ENCODE measurements at places on chromosomes 1 and 21.

DNA sequence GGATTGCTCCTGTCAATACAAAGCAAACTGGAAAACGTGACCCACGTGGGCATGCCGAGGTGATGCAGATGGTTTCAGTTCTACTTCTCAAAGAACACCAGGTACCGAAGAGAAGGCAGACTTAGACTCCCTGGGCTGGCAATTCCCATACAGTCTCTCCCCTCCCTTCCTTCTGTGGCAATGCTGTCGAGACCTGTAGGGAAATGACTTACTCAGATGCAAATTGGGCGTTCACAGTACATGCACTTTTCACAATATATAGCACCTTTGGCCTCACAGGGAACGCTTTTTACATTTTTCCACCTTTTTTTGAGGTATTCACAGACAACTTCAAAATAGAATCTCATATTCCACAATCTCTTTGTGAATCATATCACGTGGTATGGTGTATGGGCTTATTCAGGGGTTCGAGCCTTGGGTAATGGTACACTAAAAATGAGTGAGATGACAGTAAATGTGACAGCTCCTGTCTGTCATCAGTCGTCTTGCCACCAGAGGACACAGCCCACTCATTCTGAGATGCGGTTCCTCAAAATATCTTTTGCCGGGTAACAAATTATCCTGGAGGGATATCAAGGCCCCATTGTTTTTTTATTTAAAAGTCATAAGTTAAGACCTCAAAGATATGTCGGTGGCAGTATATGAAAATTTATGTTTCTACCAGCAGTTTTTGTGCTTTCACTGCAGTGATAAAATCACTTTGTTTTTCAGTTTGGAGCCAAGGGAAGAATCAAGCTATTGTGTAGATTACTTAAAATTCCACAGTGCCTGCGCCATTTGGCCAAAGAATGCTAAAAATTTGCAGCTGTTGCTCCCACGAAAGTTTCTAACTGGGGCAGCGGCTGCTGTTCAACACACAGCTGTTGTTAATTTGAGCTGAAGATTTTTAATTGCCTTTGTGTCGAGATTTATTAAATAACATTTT is 168.4 kb downstream of the ZZZ3 start:
- peak; percentile 88 for DNase-seq

DNA sequence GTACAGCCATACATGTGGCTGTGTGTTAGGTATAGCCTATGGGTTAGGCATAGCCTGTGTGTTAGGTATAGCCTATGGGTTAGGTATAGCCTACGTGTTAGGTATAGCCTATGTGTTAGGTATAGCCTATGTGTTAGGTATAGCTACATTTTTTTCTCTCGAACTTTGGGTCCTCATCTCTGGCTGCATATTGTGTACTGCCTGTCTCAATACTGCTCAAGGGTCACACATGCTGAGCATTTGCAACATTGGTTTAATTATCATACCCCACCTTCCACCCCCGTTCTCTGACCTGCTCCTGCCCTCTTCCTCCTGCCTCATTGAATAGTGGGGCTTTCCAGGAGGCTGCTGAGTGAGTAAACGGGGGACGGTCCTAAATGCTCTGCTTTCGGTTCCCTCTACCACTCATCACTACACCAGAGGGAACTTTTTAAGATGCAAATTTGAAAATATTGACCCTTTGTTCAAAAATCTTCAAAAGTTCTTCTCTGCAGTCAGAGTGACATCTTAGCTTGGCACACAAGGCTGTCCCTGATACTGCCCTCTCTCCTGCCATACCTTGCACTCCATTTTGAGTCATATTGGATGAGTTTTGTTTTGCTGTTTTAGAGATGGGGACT is 17.8 kb downstream of the OR2B11 start:
- no peak for DNase-seq

GRCh38 chr1:39900662-39901463 is 854 bp downstream of the MYCL start:
- peak; percentile 64 for DNase-seq

- DNase-seq = no peak
These were observed 6.0 kb downstream of the RAVER2 start for GRCh38 chr1:64750875-64751274.

DNA sequence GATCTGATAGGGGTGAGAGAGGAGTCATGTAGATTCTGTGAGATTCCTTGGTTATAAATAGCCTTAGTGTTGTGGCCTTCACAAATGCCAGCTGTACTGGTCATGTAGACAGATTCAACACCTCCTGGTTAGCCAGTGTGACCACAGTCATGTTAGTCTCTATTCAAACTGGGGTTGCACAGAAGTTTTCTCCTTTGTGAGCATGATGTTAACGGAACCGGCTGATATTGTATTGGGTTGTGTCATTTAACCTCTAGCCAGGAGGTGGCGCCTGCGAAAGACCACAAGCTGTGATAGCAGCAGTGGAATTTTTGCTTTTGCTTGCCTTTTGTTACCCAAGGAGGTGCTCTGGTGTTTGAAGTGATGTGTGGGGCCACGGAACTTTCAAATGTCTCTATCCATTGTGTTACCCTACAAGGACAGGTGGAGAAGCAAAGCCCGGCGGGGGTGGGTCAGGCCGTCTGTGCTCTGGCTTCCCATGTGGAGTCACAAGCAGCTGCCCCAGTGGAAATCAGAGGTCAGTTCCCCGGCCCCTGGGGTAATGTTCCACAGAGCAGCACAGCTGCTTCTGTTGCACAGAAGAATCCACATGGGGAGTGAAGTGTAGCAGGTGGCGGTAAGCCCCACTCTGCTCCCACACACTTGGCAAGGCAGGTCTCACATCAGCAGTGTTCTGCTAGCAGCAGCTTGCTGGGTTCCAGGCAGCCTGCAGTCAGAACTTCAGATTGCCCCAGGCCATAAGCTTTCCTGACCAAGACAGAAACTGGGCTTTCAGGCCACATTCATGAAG is 112.6 kb downstream of the ADAMTS1 start:
- peak; percentile 100 for DNase-seq

DNA sequence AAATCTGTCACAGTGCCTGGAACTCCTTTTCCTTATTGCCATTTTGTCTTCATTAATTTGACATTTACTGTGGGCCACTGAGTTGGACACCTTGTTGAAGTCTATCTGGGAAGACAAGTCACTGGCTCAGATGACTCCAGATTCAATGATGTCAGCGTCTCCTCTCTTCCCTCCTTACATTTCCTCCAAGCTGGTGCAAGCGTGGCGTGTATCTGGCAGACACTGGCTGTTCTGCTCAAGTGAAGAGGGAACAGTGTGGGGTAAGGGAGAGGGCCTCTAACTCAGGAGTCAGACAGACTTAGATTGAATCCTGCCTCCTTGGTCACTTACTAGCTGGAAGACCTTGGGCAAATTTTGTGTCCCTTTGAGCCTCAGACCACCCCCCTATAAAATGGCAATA is 8.7 kb upstream of the ZNF691 start:
- no peak for DNase-seq

- no peak for DNase-seq
These were observed 59.8 kb upstream of the ARTN start for GRCh38 chr1:43873851-43874250.

- no peak for DNase-seq
These were observed 141.4 kb downstream of the PLPP3 start for GRCh38 chr1:56437959-56438358.

- DNase-seq = no peak
These were observed 5.0 kb downstream of the SELP start for GRCh38 chr1:169624912-169625311.

DNA sequence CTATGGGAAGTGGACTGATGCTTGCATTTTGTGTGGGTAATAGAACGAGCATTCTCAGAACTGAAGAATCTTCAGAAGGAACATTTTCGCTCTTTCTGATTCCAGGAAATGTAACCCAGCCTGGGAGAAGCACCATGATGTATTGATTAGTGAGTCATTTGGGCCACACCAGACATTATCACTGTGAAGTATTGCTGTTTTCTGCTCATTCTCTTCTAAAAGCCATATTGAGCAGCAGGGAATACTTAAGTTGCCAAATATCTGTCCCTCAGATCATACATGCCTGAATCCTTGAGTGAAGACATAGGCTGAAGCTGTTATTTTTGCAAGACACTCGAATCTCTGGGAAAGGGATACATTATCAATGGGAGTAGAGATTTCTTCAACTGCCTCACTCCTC is 213.1 kb downstream of the PCP4 start:
- DNase-seq = no peak

GRCh38 chr1:108050158-108050557 is 85.2 kb upstream of the VAV3 start:
- DNase-seq = no peak

GRCh38 chr1:65176056-65176450 is 28.1 kb downstream of the AK4 start:
- no peak for DNase-seq

DNA sequence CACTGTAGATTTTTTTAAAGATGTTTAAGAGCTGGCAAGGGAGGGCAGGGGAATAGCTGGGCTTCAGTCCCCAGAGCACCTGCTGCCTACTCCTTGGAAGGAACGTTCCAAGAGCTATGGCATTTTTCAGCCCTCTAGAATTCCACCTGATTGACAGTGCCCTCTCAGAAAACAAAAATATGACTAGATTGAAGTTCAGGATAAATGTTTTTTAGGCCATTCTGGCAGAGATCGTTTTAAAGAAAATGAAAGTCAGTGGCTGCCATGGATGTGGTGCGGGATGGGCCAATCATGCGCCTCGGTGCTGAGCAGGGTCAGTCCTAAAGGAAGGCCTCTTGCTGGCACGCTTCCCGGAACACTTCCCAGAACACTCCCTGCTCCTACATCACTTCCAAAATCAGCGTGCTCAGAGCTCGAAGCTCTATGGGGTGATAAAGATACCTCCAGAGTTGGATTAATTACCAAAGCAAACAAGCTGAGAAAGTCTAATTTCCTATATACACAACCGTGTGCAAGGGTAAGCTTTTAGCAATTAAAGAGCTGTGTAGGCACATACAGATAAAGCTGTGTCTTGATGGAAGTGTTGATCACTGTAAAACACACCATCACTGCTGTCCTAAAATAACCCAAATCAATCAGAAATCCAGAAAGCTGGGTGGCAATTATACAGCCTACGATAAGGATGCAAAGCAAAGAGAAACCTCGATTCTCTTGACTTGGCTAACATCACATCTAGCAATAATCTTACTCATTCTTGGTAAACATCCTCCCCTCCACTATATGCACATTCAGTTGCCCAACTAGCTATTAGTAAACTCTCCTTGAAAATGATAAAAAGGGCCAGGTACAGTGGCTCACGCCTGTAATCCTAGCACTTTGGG is 34.6 kb downstream of the TGFBR3 start:
- peak; percentile 69 for DNase-seq

GRCh38 chr1:216826646-216827045 is 103.4 kb upstream of the ESRRG start:
- DNase-seq = no peak

DNA sequence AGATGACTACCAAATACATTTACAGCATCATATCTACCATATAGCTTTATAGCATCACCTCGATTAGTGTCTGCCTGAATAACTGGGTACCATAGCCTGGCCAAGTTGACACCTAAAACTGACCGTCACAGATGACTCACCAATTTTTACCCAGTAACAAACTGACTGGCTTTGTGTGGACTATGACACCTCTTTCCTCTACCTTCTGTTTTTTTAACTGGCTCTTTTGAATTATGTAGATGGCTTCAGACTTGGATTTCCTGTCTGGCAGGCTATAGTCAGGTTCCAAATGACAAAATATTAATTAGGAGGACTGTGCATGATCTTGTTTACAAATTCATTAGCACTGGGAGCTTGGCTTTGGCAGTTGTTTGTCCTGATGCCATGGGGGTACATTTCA is 360.3 kb downstream of the TGFB2 start:
- DNase-seq = no peak

GRCh38 chr1:185409345-185409744 is 92.3 kb upstream of the IVNS1ABP start:
- no peak for DNase-seq

Data from SJCRH30 (cell line).